Panc1 (cell line): ENCODE measurements at places on chromosomes 2 and 18.

- no peak for DNase-seq
These were observed 237.0 kb downstream of the IKZF2 start for GRCh38 chr2:212914392-212914791.

- DNase-seq, result no peak
These were observed 49.4 kb downstream of the HNMT start for GRCh38 chr2:138013639-138014038.

DNA sequence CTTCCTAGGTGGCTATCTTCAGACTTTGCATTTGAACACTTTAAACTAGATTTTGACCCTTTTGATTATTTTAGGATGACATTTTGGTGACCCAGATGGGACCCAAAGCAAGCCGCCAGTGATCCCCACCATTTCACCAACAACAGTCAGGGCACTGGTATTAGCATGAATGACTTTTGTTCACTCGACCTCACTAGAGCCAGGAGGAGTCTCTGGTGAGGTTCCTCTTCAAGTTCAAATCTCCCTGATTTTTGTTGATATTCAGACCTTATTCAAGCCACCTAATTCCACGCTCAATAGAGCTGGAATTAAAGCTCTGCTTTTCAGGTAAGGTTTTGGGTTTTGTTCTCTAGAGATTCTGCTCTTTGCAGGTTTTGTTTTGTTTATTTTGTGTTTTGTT is 202.3 kb downstream of the MREG start:
- DNase-seq, result no peak

GRCh38 chr18:46531482-46531881 is 125.5 kb downstream of the LOXHD1 start:
- no peak for DNase-seq

DNA sequence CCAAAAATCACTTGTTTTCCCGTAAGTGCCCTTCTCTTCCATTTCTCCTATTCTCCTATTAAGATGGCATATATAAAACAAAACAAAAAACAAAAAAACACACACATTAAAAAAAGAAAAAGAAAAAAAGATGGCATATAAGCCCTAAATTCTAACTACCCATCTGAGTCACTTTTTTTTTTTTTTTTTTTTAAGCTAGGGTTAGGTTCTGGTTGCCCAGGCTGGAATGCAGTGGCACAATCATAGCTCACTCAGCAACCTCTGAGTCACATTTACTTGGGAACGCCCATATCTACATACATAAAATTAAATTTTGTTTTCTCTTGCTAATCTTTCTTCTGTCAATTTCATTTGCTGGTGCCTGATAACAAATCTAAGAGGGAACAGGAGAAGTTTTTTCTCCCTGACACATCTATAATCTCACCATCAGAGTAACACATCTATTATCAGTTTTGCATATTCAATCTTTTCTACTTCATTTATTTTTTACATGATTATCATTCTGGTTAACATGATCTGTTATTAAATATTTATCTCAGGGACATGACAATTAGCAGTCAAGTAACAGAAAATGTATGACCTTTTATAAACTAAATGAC is 52.1 kb downstream of the EEF1B2 start:
- no peak for DNase-seq

DNA sequence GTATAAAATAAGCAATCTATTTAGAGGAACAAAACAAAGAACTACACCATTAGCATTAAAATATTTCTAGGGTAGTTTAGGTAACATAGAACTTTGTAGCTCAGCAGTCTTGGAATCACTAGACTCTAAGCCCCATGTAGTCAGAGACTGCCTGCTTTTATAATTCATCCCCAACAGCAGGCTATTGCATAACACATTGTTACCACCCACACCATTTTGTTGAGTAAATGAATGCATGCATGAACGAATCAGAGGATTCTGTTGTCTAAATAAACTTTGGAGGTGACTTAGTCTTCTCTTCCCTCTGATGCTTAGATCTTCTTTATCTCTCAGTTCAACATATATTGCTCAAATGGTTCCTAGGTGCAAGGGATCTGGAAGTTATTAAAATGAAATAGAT is 167.6 kb upstream of the TNP1 start:
- no peak for DNase-seq

DNA sequence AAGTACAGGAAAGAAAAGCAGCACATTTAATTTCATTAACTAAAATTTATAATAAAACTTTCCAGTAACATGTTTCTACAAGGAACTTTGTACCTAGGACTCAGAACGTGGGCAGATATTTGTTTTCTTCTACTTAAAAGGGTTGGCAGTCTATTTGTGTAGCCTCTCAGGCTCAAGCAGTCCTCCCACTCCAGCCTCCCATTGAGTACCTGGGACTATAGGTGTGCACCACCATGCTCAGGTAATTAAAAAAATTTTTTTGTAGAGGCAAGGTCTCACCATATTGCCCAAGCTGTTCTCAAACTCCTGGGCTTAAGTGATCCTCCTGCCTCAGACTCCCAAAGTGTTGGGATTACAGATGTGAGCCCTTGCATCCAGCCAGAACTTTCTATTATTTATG is 36.8 kb downstream of the UGP2 start:
- no peak for DNase-seq

- DNase-seq, result peak; percentile 61
These were observed 166.0 kb downstream of the SOCS6 start for GRCh38 chr18:70454704-70455322.

DNA sequence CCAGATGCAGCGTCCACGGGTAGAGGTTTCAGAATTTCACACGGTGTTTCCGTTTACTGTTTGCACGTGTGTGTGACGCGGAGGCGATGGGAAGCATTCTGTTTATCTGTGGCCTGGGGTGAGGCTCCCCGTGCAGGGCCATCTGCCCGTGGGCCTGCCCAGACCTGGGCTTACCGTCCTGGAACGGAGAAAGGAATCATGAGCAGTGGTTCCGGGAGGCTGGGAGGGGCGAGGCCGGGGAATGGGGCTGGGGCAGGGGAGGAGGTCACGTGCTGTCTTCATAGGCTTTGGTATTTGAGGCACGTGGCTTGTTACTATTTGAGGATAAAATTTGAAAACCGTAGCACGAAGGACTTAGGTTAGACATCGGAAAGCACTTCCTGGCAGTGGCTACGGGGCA is 77.9 kb downstream of the RTP5 start:
- no peak for DNase-seq

DNA sequence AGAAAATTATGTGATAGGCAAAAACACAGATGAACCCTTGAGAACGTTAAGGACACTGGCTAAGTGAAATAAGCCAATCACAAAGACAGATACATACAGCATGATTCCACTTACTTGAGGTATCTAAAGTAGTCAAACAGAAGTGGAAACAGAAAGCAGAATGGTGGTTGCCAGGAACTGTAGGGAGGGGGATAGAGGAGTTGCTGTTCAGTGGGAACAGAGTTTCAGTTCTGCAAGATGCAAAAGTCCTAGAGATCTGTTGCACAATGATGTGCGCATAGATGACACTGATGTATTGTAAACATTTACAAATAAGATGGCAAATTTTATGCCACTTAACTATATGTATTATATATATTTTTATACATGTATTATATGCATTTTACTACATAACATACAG is 59.7 kb downstream of the POLE4 start:
- no peak for DNase-seq

- DNase-seq, result no peak
These were observed 164.8 kb upstream of the STK17B start for GRCh38 chr2:196336207-196336606.

GRCh38 chr2:72089537-72089936 is 58.1 kb downstream of the CYP26B1 start:
- no peak for DNase-seq

- DNase-seq, result no peak
These were observed 247.7 kb downstream of the ZNF385B start for GRCh38 chr2:179613701-179614100.

DNA sequence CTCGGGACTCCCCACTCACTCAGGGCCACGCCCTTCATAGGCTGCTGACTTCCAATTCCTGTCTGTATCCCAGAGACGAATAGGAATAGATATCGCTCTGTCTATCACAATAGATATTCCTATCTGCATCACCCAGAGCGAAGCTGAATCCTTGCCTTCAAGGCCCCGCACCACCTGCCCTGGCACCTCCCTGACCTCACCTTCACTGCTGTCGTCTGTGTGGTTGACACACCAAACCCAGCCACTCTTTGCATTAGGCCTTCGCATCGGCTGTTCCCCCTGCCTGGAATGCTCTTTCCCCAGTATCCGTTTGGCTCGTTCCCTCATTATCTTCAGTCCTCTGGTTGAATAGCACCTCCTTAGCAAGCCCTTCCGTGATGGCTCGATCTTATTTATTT is 43.5 kb downstream of the ATOH8 start:
- DNase-seq, result no peak

DNA sequence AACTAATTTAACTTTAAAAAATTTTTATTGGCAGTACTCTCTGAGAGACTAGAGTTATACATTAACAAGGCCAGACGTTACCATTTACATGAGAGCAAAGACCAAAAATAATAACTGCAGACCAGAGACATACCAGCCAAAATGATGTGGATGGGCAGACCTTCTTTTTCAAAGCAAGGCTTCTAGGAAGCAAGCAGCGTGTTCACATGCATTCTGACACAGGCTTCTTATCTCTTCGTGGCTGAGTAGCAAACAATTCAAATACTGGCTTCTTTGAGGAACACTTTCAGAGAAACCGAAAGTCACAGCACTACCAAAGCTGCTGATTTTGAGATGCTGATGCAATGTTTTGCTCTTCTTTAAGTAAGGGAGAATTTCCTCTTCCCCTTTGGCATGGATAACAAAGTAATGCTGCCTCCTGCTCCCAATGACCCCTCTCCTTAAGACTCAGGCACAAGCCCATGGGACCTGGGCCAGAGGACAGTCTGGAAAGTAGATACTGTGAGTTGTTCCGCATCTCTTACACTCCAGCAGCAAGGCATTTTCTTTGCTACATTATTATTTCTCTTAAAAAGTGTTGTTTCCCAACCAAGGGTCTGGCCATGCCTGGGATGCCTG is 181.9 kb downstream of the MREG start:
- no peak for DNase-seq

GRCh38 chr2:159872353-159872752 is 74.3 kb upstream of the CD302 start:
- no peak for DNase-seq

DNA sequence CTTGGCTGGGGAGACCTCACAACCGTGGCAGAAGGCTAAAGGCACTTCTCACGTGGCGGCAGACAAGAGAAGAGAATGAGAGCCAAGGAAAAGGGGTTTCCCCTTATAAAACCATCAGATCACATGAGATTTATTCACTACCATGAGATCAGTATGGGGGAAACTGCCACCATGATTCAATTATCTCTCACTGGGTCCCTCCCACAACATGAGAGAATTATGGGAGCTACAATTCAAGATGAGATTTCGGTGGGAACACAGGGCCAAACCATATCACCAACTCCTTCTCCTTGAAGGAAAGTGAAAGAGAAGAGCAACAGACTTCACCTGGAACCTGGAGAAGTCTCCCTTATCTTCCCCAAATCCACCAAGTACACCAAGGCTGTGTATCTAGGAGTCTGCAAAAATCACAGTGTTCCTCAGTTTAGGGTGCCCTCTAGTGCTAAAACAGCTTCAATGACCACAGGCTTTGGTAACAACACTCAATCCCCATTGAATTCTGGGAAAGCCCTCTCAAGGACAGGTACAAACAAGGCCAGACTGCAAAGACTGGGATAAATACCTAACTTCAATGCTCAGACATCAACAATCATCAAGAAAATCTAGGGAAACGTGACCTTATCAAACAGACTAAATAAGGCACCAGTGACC is 148.8 kb upstream of the SRD5A2 start:
- DNase-seq, result peak; percentile 12

- DNase-seq, result no peak
These were observed 880.7 kb downstream of the SUCLG1 start for GRCh38 chr2:83578405-83578804.

DNA sequence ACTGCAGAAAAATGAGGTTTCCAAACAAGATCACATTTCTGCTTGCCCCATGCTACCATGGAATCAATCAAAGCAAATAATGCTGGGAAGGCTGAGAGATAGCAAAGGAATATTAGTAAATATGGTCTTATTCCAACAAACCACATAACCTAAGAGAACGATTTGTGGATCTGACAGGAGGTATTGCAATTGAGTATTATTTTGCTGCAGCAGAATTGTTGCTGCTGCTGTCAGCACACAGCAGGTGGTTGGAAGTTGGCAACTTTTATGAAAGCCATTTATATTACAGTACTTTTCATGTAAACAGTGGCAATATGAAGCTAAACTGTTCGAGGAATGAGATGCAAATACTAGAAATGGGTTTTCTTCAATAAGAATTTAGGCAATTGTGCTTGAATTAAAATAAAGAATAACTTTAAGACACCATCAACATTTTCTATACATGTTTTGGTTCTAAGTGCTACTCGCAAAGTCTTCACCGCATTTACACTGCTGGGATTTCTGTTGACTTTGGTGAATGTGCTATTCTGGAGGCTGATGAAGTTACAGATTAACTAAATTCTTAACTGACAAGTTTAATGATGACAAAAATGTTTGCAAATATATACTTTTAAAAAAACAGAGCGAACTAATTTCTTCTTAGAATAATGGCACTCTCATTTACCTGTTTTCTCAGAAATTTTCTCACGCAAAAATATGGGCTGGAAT is 1285.7 kb downstream of the CNTNAP5 start:
- DNase-seq, result no peak

DNA sequence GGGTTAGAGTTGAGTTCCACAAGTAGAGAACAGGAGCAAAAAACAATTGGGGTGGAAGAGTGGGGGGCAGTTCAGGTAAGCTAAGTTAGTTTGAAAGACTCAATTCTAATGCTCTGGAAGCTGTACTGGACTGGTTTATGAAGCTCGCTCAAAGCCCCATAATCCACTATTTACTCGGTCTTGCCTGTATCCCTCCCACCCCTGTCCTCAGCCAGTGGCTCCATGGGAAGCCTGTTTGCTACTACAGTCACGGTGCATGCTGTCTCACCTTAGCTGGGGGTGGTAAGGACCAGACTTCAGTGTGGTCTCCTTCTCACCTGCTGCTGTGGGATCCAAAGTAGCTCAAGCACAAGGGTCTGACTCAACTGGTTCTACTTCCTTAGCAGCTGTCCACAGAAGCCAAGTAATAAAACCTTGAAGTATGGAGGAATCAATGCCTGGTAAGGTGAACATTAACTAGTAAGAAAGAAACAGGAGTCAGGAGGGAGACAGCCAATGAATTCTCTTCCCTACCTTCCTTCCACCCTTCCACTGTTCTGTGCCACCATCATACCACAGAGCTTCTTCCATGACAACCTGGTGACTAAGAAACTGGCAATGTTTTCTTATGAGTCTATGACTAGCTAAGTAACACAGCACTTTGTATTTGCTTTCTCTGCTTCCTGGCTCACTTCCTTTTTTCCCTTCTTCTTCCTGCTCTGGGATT is 230.8 kb downstream of the SRBD1 start:
- DNase-seq, result peak; percentile 12
